Colonic mucosa (tissue), 4 donors: ENCODE measurements at places on chromosomes 7 and 10. TPM values are rescaled to one million over a fixed set of nuclear protein-coding genes. Genes with fewer than 3 reads are reported as not detected.

DNA sequence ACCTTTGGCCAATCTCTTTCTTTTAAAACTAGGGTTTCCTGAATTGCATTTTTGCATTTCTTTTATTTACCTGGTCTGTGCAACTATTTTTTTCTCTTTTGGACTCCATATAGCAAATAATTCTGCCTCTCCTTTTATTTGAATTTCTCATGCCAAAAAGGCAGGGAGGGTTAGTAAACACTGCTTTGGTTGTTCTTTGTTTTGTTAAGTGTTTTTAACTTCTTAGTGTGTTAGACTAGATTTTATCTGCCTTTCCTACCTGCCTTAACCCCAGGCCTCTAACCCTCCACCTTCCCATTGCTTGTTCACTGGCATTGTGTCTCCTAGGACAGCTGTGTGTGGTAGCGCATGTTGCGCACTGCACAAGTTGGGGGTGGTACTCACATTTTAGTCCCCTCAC is 18.1 kb downstream of the ZMIZ1 start:
- no peak for DNase-seq
- H3K36me3 ChIP-seq = no peaks in the 10 kb centered on the region
- peaks cover 34% of the 10 kb centered on the region for H3K4me1 ChIP-seq
- no peak overlapping the region for H3K4me3 ChIP-seq
- H3K27me3 ChIP-seq = no peaks in the 10 kb centered on the region

GRCh38 chr10:52106899-52107298 is 207.2 kb upstream of the DKK1 start:
- no peaks in the 10 kb centered on the region for H3K27me3 ChIP-seq
- H3K4me1 ChIP-seq = no peaks in the 10 kb centered on the region
- H3K27ac ChIP-seq = no peak overlapping the region
- no peaks in the 10 kb centered on the region for H3K36me3 ChIP-seq

DNA sequence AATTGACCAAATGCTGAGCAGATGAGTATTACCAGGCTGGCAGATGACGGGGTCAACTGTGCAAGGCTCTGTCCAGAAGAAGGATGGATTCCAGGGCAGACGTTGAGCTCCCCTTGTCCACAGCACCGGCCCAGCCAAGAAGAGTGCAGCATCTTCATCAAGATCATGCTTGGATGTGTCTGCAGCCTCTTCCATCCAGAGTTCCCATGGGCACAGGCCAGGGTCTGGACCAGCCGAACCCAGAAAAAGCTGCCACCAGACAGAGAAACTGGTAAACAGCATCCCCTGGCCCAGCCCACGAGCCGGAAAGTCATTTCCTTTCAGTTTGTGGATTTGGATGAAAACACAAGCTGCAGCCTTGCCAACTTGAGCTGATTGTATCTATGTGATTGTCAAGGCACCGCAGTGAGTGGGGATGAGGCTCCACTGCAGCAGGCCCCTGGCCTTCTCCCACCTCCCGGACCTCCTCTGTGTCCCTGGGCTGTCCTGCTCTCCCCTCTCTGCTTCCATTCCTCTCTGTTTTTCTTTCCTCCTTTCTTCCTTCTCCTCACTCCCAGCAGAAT is 321.8 kb downstream of the TCERG1L start:
- H3K36me3 ChIP-seq = no peaks in the 10 kb centered on the region
- H3K27me3 ChIP-seq = no peaks in the 10 kb centered on the region
- no peak overlapping the region for H3K27ac ChIP-seq
- DNase-seq = no peak
- H3K4me3 ChIP-seq = no peak overlapping the region

GRCh38 chr10:18647945-18648344 is 3.4 kb downstream of the NSUN6 start:
- no peak overlapping the region for H3K4me3 ChIP-seq
- no peaks in the 10 kb centered on the region for H3K36me3 ChIP-seq
- no peak for DNase-seq
- no peak overlapping the region for H3K27ac ChIP-seq
- peaks cover 10% of the 10 kb centered on the region for H3K4me1 ChIP-seq

DNA sequence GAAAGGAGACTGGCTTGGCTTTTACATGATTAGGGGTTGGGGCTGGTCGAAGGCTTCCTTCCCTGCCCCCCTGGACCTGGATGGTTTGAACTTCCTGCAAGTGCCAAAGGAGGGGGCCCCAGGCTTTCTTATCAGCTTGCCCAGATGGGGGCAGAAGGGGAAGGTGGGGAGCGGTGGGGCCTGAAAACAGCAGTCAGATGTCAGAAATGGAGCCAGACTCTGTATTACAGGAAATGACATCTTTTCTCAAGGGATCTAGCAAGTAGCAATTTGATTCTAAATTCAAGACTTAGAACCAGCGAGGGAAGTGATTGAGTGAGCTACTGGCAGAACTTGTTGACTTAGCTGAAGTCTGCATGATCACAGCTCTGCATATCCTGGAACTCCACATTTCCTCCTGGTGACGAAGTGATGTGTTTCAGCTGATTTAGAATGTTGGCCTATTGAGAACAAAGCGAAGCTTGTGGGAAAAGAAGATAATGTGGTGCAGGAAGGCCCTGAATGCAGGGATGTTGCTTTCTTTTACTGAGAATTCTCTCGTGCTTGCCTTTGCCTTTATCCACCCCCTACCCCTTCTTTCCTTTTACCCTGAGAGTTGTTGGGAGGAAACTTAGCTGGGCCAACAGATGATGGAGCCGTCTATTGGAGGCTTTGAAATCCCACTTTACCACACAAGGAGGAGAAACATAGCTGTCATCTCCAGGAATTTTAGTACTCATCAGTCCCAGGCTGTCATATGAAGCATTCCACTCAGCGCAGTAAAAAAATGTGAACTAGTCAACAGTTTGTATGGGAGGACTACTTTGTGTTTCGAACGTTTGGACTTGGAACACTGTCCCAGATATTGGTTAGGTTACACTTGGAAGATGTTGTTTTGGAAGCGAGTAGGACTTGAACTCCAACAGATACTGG is 43.2 kb downstream of the CCNY start:
- H3K4me3 ChIP-seq = no peak overlapping the region
- no peaks in the 10 kb centered on the region for H3K27me3 ChIP-seq
- DNase-seq = no peak

- H3K27me3 ChIP-seq = no peaks in the 10 kb centered on the region
- DNase-seq = no peak
- H3K4me1 ChIP-seq = no peaks in the 10 kb centered on the region
Observed at GRCh38 chr7:119572132-119572531, 700.8 kb upstream of the KCND2 start.

DNA sequence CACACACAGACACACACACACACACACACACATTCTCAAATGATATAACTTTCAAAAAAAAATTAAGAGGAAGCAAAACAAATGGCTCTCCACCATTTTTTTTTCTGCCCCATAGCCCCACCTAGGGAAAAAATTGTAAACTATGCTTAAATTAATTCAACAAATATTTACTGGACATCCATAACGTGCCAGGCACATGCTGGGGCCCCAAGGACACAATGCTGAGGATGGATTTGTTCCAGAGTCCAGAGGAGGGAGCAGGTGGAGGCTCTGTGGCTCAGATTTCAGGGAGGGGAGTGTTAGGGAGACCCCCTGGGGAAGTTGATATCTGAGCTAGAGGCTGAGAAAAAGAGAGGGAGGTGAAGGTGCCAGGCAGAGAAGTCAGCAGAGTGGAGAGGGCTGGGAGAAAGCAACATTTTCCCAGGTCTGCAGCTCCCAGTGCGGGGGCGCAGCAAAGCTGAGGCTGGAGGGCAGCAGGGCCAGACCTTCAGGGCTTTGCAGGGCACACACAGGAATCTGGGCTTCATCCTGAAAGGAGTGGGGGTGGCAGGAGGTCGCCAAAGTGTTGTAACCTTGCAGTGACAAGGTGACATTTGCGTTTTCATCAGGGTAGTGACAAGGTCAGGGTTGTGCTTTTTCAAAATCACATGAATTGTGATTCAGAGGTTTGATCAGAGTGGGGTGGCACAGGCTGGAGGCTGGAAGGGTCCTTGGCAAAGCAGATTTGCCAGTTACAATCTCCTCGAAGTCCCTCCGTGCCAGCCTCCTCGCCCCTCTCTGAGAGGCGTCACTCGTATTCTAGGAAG is 261.6 kb downstream of the WDR11 start:
- no peak overlapping the region for H3K4me3 ChIP-seq
- no peaks in the 10 kb centered on the region for H3K4me1 ChIP-seq
- no peak for DNase-seq
- no peaks in the 10 kb centered on the region for H3K27me3 ChIP-seq

- no peaks in the 10 kb centered on the region for H3K4me1 ChIP-seq
- no peaks in the 10 kb centered on the region for H3K27me3 ChIP-seq
- H3K36me3 ChIP-seq = no peaks in the 10 kb centered on the region
- no peak overlapping the region for H3K4me3 ChIP-seq
Observed at GRCh38 chr7:4103352-4104091, 578.6 kb upstream of the FOXK1 start.

- H3K4me1 ChIP-seq = no peaks in the 10 kb centered on the region
- no peak for DNase-seq
- peaks cover 11% of the 10 kb centered on the region for H3K27me3 ChIP-seq
- H3K27ac ChIP-seq = no peak overlapping the region
- H3K36me3 ChIP-seq = no peaks in the 10 kb centered on the region
Observed at GRCh38 chr10:98273057-98273850, 5.3 kb upstream of the LOXL4 start.

- H3K36me3 ChIP-seq = no peaks in the 10 kb centered on the region
- no peaks in the 10 kb centered on the region for H3K4me1 ChIP-seq
- DNase-seq = no peak
- H3K4me3 ChIP-seq = no peak overlapping the region
Observed at GRCh38 chr10:71068861-71069271, 143.5 kb upstream of the UNC5B start.

DNA sequence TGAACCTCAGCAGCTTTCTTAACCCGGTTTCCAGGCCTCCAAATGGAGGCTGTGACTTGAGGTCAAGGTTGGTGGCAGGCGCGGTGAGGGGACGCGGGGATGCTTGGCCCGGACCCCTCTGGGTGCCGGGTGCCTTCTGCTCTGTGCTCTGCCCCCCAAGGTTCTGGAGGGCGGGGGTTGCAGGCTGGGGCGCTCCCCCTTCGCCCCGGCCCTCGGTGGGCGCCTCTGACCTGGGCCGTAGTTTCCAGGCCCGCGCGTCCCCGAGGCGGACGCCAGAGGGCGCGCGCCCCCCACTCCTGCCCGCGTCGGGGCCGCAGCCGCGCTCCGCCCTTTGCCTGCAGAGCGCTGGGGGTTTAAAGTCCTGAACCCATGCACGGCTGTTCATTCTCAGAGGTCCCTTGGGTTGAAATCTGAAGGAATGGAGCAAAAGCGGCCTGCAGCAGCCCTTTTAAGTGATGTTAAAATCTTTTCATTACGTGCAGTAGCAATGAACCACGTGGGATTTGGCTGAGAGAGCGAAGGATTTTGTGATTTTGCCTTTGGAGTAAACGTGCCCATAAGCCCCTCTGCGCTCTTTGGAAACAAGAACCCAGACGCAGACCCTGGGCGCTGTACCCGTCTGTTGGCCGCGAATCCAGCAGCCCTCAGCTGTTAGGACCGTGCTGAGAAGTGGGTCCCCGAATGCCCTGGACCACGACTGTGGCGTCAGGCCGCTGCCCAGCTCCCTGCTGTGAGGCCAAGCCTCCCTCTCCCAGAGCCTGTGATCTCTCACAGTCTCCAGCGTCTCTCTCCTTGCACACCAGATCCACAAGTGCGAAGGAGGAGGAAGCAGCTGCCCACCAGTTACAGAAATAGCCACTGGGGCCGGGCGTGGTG is 135.0 kb downstream of the ACTR3B start:
- DNase-seq = no peak
- no peaks in the 10 kb centered on the region for H3K36me3 ChIP-seq
- no peak overlapping the region for H3K27ac ChIP-seq
- no peak overlapping the region for H3K4me3 ChIP-seq
- no peaks in the 10 kb centered on the region for H3K27me3 ChIP-seq

GRCh38 chr10:51926337-51926736 is 226.9 kb upstream of the CSTF2T start:
- no peaks in the 10 kb centered on the region for H3K36me3 ChIP-seq
- H3K27me3 ChIP-seq = no peaks in the 10 kb centered on the region
- H3K4me3 ChIP-seq = no peak overlapping the region
- no peak overlapping the region for H3K27ac ChIP-seq
- no peaks in the 10 kb centered on the region for H3K4me1 ChIP-seq

DNA sequence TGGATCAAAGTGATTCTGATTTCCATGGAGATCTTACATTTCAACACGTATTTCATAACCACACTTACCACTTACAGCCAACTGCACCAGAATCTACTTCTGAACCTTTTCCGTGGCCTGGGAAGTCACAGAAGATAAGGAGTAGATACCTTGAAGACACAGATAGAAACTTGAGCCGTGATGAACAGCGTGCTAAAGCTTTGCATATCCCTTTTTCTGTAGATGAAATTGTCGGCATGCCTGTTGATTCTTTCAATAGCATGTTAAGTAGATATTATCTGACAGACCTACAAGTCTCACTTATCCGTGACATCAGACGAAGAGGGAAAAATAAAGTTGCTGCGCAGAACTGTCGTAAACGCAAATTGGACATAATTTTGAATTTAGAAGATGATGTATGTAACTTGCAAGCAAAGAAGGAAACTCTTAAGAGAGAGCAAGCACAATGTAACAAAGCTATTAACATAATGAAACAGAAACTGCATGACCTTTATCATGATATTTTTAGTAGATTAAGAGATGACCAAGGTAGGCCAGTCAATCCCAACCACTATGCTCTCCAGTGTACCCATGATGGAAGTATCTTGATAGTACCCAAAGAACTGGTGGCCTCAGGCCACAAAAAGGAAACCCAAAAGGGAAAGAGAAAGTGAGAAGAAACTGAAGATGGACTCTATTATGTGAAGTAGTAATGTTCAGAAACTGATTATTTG is 15.3 kb downstream of the HNRNPA2B1 start:
- no peak for DNase-seq
- no peak overlapping the region for H3K4me3 ChIP-seq
- no peaks in the 10 kb centered on the region for H3K4me1 ChIP-seq
- H3K27me3 ChIP-seq = no peaks in the 10 kb centered on the region

GRCh38 chr10:124323806-124324205 is 94.9 kb downstream of the OAT start:
- no peaks in the 10 kb centered on the region for H3K4me1 ChIP-seq
- H3K4me3 ChIP-seq = no peak overlapping the region
- no peak overlapping the region for H3K27ac ChIP-seq
- no peak for DNase-seq

DNA sequence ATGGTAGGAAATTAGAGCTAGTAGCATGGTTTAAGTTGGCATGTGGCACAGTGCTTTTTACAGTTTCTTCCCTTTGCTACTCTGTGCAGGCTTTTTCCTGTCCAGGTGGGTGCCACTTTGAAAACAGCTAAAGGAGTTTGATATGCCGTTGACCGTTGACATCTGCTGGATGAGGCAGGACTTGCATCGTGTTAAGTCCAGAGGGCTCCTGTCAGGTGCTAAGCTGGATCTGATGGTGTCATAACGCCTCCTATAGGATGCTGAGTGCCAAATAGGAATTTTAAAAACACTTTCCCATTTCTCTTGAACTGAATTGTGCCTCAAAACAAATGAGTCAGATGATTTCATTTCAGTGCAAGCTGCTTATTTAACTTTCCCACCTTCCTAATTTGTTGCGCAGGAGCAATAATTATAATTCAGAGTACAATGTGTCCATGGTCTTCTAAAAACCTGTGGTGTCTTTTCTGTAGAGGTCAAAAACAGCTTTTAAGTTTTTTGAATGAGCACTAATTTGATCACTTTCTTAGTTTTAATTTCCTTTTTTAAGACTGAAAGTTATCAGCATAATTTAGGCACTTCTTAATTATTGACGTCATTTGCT is 178.3 kb downstream of the CDCA7L start:
- no peaks in the 10 kb centered on the region for H3K36me3 ChIP-seq
- DNase-seq = peak; percentile 19
- no peaks in the 10 kb centered on the region for H3K27me3 ChIP-seq
- no peaks in the 10 kb centered on the region for H3K4me1 ChIP-seq

The AGAP5 gene
- total RNA-seq = 4.8 TPM

The TCAF2 gene
- total RNA-seq = 0.32 TPM

The FOXI2 gene
- 0.08 TPM for total RNA-seq

The WEE2 gene
- not detected for total RNA-seq

The PDZD8 gene
- 82.0 TPM for total RNA-seq

The CRHR2 gene
- 0.16 TPM for total RNA-seq

The MNX1 gene
- total RNA-seq = 27.4 TPM

The ENTPD7 gene
- total RNA-seq = 22.6 TPM
